ENCODE measurements at places on chromosomes 3 and 15. TPM values are rescaled to one million over a fixed set of nuclear protein-coding genes. Genes with fewer than 3 reads are reported as not detected.

GRCh38 chr15:101149864-101150722, 101.8 kb downstream of the CHSY1 start:
- DNase-seq: no peak

DNA sequence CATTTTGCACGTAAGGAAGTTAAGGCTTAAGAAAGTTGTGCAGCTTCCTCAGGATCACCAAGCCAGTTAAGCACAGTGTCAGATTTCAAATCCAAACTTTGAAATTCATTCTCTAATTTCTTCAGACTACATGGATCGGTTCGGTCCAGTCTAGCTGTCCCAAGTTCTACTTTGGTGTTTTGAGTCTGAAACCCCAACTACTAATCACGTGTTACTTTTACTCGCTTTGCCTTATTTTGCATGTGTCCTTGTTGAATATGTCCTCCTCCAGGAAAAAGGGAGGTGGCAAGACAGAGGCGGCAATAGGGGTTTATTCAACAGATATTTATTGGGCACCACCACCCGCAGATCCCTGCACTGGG, 522 bp upstream of the GXYLT2 start:
- no peak for DNase-seq

GRCh38 chr3:177449360-177450006, 252.2 kb upstream of the TBL1XR1 start:
- DNase-seq: no peak

DNA sequence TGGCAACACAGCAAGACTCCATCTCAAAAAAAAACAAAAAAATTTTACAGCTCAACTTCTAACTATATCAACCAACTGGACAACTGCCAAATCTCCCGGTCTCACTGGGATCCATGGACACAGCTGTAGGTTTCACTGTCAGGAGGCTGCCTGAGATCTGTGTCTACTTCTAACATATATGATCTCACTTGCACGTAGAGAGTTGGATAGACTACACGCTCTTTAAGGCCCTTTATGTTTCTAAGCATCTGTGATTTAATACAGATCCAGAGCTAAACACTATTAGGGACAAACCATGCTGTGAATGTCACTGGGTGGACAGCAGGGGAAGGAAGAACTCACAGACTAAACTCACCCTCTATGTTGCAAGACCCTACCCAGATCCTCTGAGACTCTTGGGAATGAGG, 13.0 kb upstream of the APOD start:
- no peak for DNase-seq

GRCh38 chr15:59260090-59260489, 53.4 kb downstream of the LDHAL6B start:
- DNase-seq: no peak

- DNase-seq: no peak
These were observed 610.0 kb upstream of the TBL1XR1 start for GRCh38 chr3:177807150-177807875.

- no peak for DNase-seq
These were observed 11.8 kb downstream of the KLF13 start for GRCh38 chr15:31338318-31338878.

Gene INSYN1
- polyA plus RNA-seq: 27.3 TPM

Gene NSMCE3
- 11.8 TPM for polyA plus RNA-seq

Gene CD200R1
- polyA plus RNA-seq: 0.60 TPM

Gene CCDC54
- not detected for polyA plus RNA-seq

Gene KCNH8
- 1.2 TPM for polyA plus RNA-seq

Gene SLC22A13
- polyA plus RNA-seq: 3.1 TPM

Gene SLC28A1
- 0.75 TPM for polyA plus RNA-seq
